Inflammatory macrophage treated with lipopolysaccharide for 1 hour (primary cell): ENCODE measurements at places on chromosomes 11 and 22.

DNA sequence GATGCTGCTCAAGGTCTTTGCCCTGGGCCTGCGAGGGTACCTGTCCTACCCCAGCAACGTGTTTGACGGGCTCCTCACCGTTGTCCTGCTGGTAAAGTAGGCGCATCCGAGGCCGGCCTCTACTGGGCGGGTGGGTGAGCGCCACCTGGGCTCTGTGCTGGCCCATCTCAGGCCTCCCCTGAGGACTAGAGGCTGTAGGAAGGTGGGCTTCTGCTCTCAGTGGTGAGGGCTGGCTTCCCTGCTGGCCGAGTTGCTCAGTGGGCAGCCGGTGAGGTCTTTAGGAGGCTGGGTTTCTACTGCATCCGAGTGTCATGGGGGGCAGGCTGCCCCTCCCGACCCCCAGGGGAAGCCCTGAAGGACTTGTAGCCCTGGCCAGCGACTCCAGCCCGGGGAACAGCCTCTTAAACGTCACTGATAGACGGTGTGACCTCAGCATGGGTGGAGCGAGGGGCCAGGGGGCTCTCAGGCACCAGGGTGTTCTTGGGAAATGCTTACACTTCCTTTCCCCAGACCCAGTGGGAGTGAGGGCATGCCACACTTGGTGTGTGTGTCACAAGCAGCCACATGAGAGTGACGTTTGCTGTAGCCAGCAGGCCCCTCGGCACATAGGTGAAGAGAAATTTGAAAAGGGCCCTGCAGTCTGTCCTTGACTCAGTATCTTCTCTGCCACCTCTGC, 30.3 kb downstream of the TPCN2 start:
- peak; percentile 91 for DNase-seq

GRCh38 chr11:117979481-117980211, 6.5 kb upstream of the IL10RA start:
- DNase-seq, result peak; percentile 97

DNA sequence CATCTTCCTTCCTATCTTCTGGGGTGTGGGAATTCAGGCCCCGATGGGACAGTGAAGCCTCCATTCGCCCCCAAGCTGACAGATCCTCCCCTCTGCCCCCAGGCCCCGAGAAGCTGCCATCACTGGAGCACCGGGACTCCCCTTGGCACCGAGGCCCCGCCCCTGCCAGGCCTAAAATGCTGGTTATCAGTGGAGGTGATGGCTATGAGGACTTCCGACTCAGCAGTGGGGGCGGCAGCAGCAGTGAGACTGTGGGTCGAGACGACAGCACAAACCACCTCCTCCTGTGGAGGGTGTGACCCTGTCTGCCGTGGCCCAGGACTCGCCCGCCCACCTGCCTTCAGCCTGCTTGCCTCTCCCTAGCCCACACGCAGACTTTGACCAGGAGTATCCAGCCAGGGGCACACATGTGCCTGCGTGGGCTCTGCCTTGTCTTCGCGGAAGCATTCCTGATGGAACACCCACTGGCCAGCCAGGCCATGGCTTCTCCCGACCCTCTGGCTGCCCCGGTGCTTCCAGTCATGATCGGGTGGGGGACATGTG, 8.6 kb upstream of the RELT start:
- DNase-seq, result no peak

GRCh38 chr11:1307998-1308742, 1.3 kb downstream of the TOLLIP start:
- peak; percentile 65 for DNase-seq

- no peak for DNase-seq
Observed at GRCh38 chr11:64518928-64519327, 72.1 kb upstream of the SLC22A12 start.

GRCh38 chr11:75766443-75767227, 1.9 kb upstream of the DGAT2 start:
- no peak for DNase-seq

DNA sequence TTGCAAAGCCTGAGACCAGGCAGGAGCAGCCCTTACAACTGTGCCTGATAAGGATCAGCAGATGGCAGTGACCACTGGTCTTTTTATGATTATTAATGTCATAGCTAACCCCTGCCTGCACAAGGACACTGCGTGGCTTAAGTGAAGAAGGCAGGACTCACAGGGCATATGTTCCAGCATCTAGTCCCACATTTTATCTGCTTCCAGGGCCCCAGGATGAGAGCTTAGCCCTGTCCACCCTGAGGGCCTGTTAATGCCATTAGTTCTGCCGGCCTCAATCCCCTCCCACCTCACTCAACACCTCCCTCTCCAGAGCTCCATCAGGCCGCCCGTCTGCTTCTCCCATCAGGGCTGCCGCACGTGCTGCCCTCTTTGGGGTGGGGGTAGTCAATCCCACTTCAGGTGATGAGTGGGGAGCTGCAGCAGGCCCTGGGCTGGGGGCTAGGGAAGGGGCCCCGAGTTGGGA, 33.1 kb upstream of the TSPAN18 start:
- no peak for DNase-seq
